Left lung (tissue), 14 donors: ENCODE measurements at places on chromosomes 7 and 10. TPM values are rescaled to one million over a fixed set of nuclear protein-coding genes. Genes with fewer than 3 reads are reported as not detected.
A peak's percentile ranks its signal among the peaks of the same experiment; 100 is the strongest.

The PCLO gene
- 5.9 TPM for total RNA-seq

The FAM204A gene
- 54.5 TPM for total RNA-seq

GRCh38 chr7:48411619-48412018 is 240.4 kb downstream of the ABCA13 start:
- no peak for DNase-seq
- H3K27me3 ChIP-seq: no peaks in the 10 kb centered on the region
- H3K36me3 ChIP-seq: no peaks in the 10 kb centered on the region
- H3K4me1 ChIP-seq: no peaks in the 10 kb centered on the region

The GPER1 gene
- total RNA-seq: 8.1 TPM

- H3K4me1 ChIP-seq: peaks cover 33% of the 10 kb centered on the region
- H3K4me3 ChIP-seq: no peak overlapping the region
- no peaks in the 10 kb centered on the region for H3K27me3 ChIP-seq
- no peak for DNase-seq
- peaks cover 39% of the 10 kb centered on the region for H3K36me3 ChIP-seq
Measured at GRCh38 chr7:139697056-139697455, 80.7 kb downstream of the HIPK2 start.

GRCh38 chr10:24773939-24774589 is 50.4 kb upstream of the ARHGAP21 start:
- DNase-seq: no peak
- H3K4me1 ChIP-seq: no peaks in the 10 kb centered on the region
- H3K36me3 ChIP-seq: no peaks in the 10 kb centered on the region
- H3K27ac ChIP-seq: no peak overlapping the region
- H3K4me3 ChIP-seq: no peak overlapping the region
- H3K27me3 ChIP-seq: no peaks in the 10 kb centered on the region

- no peak overlapping the region for H3K4me3 ChIP-seq
- no peak for DNase-seq
- H3K36me3 ChIP-seq: no peaks in the 10 kb centered on the region
- no peak overlapping the region for H3K27ac ChIP-seq
Measured at GRCh38 chr7:146479040-146479439, 362.4 kb downstream of the CNTNAP2 start.

DNA sequence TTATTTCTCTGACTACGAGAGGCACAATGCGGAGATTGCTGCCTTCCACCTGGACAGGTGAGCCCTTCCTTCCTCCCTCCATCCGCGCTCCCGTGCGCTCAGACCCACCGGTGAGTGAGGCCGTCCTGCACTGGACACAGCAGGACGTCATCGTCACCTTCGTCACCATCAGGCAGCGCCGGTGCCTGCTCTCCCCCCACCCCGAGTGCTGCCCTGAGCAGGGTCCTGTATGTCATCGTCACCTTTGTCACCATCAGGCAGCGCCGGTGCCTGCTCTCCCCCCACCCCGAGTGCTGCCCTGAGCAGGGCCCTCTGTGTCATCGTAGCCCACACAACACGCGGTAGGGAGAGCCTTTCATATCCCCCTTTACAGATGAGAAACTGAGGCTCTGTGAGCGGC is 43.5 kb upstream of the FOXL3 start:
- no peak overlapping the region for H3K4me3 ChIP-seq
- no peaks in the 10 kb centered on the region for H3K4me1 ChIP-seq
- no peak overlapping the region for H3K27ac ChIP-seq
- no peak for DNase-seq
- no peaks in the 10 kb centered on the region for H3K27me3 ChIP-seq

GRCh38 chr10:3760083-3760482 is 24.9 kb downstream of the KLF6 start:
- H3K4me1 ChIP-seq: peaks cover 85% of the 10 kb centered on the region
- H3K36me3 ChIP-seq: no peaks in the 10 kb centered on the region
- H3K27ac ChIP-seq: no peak overlapping the region
- H3K4me3 ChIP-seq: no peak overlapping the region

- DNase-seq: no peak
- no peaks in the 10 kb centered on the region for H3K27me3 ChIP-seq
- H3K36me3 ChIP-seq: no peaks in the 10 kb centered on the region
- H3K4me3 ChIP-seq: no peak overlapping the region
- H3K27ac ChIP-seq: peak overlapping the region; percentile 49
Measured at GRCh38 chr10:79188154-79188965, 119.6 kb downstream of the ZMIZ1 start.

The MYH16 gene
- not detected for total RNA-seq

The AMPH gene
- 4.8 TPM for total RNA-seq

The VIPR2 gene
- total RNA-seq: 0.47 TPM

- DNase-seq: no peak
- no peaks in the 10 kb centered on the region for H3K27me3 ChIP-seq
- H3K27ac ChIP-seq: no peak overlapping the region
- H3K4me3 ChIP-seq: no peak overlapping the region
- H3K4me1 ChIP-seq: peaks cover 9% of the 10 kb centered on the region
Measured at GRCh38 chr10:126101736-126102135, 205.4 kb downstream of the FANK1 start.

The SRI gene
- total RNA-seq: 121 TPM

GRCh38 chr7:102993718-102994029 is 80.9 kb downstream of the LRRC17 start:
- H3K27ac ChIP-seq: no peak overlapping the region
- no peaks in the 10 kb centered on the region for H3K27me3 ChIP-seq
- H3K36me3 ChIP-seq: no peaks in the 10 kb centered on the region
- no peak overlapping the region for H3K4me3 ChIP-seq

- no peaks in the 10 kb centered on the region for H3K27me3 ChIP-seq
- DNase-seq: no peak
- no peak overlapping the region for H3K27ac ChIP-seq
- H3K36me3 ChIP-seq: no peaks in the 10 kb centered on the region
- no peak overlapping the region for H3K4me3 ChIP-seq
- H3K4me1 ChIP-seq: no peaks in the 10 kb centered on the region
Measured at GRCh38 chr10:2576892-2577291, 490.5 kb upstream of the PFKP start.

DNA sequence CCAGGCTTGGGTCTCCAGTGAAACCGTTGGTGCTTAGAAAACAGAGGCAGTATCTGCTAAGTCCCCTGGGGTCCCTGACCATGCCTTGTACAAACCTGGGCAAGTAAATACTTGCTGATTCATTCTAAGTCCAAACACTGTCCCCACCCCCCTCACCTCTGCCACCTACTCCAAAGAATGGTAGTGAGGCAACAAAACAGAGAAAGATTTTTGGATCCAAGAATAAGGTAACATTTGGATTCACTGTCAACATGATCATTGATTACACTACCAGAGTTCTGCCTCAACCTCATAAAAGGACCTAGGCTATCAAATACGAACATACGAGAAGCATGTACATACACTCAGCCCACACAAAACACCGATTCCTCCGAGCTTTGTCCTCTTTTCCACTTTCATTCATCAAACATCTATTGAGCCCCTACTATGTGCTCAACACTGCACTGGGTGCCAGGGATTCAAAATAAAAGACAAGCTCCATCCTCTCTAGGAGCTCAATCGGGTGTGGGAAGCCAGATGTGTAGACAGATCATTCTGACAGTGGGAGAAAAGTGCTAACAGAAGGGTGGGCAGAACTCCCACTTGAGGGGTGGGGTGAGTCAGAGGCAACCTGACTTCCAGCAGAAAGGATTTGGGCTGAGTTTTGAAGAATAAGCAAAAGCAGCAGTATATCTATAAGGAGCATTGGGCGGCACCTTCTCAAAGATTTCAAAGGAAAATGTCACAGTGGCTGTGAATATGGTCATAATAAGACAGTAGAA is 71.2 kb downstream of the GFRA1 start:
- no peak for DNase-seq
- no peaks in the 10 kb centered on the region for H3K27me3 ChIP-seq
- H3K27ac ChIP-seq: no peak overlapping the region
- H3K4me3 ChIP-seq: no peak overlapping the region
- no peaks in the 10 kb centered on the region for H3K4me1 ChIP-seq

The TMEM225B gene
- total RNA-seq: 0.60 TPM

- DNase-seq: peak; percentile 60
- H3K27ac ChIP-seq: no peak overlapping the region
- H3K4me3 ChIP-seq: no peak overlapping the region
- H3K4me1 ChIP-seq: no peaks in the 10 kb centered on the region
- H3K36me3 ChIP-seq: no peaks in the 10 kb centered on the region
Measured at GRCh38 chr10:78371136-78371535, 337.5 kb downstream of the RPS24 start.

GRCh38 chr10:111429288-111430028 is 352.6 kb downstream of the ADRA2A start:
- no peaks in the 10 kb centered on the region for H3K36me3 ChIP-seq
- no peak overlapping the region for H3K4me3 ChIP-seq
- no peaks in the 10 kb centered on the region for H3K27me3 ChIP-seq
- no peak overlapping the region for H3K27ac ChIP-seq
- DNase-seq: no peak

The LRMDA gene
- total RNA-seq: 21.0 TPM

The RBM20 gene
- 0.65 TPM for total RNA-seq

GRCh38 chr10:116272440-116273283 is at the start of gene GFRA1:
Gene GFRA1 (minus strand): TSS chr10:116273206. CDS start chr10:116272029, 1,177 bp downstream.
- peaks cover 25% of the 10 kb centered on the region for H3K4me1 ChIP-seq
- H3K36me3 ChIP-seq: no peaks in the 10 kb centered on the region
- H3K4me3 ChIP-seq: peak within 1 kb of the TSS; percentile 21
- H3K27ac ChIP-seq: no peak within 1 kb of the TSS
- peaks cover 72% of the 10 kb centered on the region for H3K27me3 ChIP-seq
- no peak for DNase-seq

DNA sequence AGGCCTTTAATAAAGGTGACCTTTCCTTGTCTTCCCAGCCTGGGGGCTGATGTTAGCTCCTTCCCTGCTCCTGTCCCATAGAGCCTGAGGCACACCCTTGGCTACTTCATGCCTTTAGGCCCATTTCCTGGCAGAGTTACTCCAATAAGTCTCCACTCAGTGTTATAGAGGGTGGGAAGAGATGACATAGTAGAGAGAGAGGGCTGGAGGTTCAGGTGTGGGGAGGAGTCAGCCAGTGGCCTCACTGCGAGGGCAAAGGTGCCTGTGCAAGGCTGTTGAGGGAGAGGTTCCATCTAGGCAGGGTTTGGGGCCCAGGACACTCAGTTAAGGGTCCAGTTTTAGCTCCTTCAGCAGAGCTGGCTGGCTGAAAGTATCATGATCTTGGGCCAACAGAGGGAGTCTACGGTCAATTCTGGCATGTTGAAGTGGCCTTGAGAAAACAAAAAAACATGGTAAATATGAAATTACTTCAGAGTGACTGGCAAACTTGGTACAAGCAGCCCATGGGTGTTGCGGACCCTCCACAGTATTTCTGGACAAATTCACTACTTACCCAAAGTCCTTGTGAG is 67.9 kb downstream of the ZNF783 start:
- no peak overlapping the region for H3K4me3 ChIP-seq
- H3K36me3 ChIP-seq: no peaks in the 10 kb centered on the region
- H3K4me1 ChIP-seq: no peaks in the 10 kb centered on the region
- H3K27me3 ChIP-seq: no peaks in the 10 kb centered on the region
- H3K27ac ChIP-seq: no peak overlapping the region

DNA sequence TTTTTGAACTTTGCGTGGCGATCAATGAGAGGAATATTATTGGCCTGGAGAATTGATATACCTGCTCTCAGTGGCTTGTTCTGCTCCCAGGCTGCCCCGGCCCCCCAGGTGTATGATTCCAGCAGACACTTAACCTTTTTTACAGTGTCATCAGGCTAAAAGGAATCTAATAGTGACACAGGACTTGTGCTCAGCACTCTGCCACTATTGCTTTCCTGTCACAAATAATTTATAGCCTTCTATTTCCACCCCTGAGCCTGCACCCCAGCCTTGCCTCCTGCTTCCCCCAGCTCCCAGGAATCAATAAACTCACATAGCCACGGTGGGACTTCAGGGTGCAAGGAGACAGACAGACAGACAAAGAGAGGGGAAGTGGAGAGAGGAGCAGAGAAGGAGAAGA is 28.3 kb downstream of the PAX2 start:
- no peaks in the 10 kb centered on the region for H3K36me3 ChIP-seq
- no peak overlapping the region for H3K27ac ChIP-seq

The STK32C gene
- total RNA-seq: 18.2 TPM
